WTC11 (cell line): ENCODE measurements at places on chromosomes 1 and 21.

- no peak for DNase-seq
Observed at GRCh38 chr1:28371010-28371377, 1.5 kb downstream of the PHACTR4 start.

- no peak for DNase-seq
Observed at GRCh38 chr1:97094247-97094972, 372.8 kb downstream of the PTBP2 start.

GRCh38 chr1:30039354-30040080 is 683.9 kb downstream of the MATN1 start:
- DNase-seq, result no peak

DNA sequence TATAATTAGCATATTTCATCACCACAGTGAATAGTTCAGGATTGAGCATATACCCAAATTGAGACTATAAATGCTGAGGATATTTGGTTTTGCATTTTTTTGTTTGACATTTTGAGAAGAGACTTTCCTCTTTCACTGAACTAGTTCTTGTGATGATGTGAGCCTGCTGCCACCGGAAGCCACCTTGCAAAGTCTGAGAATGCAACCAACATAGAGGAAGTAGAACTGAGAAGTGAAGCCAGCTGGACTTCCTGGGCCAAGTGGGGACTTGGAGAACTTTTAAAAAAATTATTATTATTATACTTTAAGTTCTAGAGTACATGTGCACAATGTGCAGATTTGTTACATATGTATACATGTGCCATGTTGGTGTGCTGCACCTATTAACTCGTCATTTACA is 102.3 kb downstream of the RPE65 start:
- no peak for DNase-seq

GRCh38 chr1:197145446-197146024 is 934 bp downstream of the ASPM start:
- DNase-seq, result no peak

DNA sequence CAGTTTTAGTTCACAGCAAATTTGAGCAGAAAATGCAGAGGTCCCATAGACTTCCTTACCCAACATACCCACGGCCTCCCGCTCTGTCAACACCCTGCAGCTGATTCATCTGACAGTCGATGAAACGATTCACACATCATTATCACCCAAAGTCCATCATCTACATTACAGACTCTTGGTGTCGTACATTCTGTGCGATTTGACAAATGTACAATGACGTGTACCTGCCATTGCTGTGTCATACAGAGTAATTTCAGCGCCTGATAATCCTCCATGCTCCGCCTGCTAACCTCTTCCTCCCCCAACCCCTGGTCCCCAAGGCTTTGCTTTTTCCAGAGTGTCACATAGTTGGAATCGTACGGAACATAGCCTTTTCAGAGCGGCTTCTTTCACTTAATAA is 94.7 kb upstream of the SLC25A33 start:
- DNase-seq, result no peak

GRCh38 chr1:4481451-4481850 is 173.0 kb upstream of the AJAP1 start:
- no peak for DNase-seq

DNA sequence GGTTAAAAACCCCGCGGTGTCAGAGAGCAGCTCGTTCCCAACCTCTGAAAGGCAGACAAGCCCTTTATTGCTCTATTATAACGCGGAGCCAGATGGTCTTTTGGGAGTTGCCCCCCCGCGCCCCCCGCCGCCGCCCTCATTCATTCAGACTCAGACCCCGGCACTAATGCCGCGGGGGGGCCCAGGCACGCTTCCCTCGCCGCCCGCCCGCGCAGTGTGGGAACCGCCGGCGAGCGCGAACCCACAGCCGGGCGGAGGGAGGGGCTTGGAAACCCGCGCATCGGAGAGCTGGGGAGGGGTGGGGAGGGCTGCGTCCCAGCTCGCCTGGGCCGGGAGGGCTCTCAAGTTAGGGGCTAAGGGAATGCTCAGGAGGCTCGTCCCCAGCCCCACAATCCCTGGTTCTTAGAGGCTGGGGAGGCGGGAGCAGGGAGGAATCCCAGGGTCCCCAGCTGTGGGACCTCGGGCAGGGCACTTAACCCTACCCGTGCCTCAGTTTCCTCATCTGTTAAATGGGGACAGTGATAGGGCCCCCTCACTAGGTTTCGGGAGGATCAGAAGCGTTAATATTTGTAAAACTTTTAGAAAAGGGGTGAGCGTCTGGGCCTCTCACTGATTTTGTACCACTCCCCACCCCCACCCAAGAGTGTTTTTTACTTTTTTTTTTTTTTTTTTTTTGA is 10.9 kb upstream of the HES5 start:
- DNase-seq, result peak; percentile 49

DNA sequence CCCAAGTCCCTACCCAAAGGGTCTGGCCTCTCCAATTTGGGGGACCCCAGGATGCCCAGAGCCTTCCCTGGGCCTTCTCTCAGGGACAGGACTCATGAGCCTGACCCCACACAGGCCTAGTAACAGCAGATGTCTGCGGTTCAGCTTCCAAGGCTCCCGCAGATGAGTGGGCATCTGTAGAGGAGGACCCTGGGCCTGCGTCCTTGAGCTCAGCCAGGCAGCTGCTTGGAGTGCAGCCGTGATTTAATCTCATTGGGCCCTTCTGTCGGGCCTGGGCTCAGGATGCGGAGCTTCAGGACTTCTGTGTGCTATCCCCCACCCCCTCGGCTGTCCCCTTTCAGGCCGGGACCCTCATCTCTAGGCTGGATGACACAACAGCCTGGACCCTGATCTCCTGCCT is 35.4 kb downstream of the IGSF21 start:
- no peak for DNase-seq

DNA sequence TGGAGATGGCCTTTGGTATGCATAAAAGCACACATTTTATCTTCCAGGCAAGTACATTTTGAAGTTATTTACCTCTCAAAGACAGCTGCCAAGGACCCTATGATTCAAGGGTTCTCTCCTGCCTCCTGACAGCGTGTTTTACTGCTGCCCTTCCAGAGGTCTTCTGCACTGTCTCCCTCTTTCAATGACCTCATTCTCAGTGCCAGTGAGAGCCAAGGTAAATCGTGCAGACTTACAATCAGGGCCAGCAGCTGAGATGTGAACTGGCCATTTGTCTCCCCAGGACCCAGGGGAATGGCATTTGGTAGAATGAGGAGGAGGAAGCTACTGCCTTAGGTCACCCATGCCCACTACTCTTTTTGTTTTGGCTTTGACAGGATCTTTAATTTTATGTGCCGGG is 84.2 kb upstream of the FGGY start:
- DNase-seq, result no peak

DNA sequence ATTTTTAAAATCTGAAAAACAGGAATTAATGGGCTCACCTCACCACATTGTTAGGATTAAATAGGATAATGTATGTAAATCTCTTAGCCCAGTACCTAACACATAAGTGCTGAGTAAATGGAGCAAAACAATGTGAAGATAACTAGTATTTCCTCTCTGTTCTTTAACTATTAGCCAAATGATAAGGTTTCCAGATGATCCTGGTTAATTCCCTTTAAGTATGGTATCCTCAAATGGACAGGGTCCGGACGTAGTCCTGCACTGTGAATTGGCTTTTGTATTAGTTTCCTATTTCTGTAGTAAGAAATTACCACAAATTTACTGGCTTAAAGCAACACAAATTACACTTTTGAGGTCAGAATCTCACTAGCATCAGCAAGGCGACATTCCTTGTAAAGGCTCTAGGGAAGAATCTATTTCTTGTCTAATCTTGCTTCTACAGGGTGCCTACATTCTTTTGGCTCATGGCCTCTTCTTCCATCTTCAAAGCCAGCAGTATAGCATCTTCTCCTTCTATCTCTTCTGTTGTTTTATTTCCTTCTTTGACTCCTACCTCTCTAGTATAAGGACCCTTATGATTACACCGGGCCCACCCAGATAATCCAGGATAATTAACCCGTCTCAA is 17.1 kb downstream of the SCAF4 start:
- no peak for DNase-seq

- DNase-seq, result no peak
Observed at GRCh38 chr1:205739348-205740160, 10.4 kb downstream of the NUCKS1 start.

DNA sequence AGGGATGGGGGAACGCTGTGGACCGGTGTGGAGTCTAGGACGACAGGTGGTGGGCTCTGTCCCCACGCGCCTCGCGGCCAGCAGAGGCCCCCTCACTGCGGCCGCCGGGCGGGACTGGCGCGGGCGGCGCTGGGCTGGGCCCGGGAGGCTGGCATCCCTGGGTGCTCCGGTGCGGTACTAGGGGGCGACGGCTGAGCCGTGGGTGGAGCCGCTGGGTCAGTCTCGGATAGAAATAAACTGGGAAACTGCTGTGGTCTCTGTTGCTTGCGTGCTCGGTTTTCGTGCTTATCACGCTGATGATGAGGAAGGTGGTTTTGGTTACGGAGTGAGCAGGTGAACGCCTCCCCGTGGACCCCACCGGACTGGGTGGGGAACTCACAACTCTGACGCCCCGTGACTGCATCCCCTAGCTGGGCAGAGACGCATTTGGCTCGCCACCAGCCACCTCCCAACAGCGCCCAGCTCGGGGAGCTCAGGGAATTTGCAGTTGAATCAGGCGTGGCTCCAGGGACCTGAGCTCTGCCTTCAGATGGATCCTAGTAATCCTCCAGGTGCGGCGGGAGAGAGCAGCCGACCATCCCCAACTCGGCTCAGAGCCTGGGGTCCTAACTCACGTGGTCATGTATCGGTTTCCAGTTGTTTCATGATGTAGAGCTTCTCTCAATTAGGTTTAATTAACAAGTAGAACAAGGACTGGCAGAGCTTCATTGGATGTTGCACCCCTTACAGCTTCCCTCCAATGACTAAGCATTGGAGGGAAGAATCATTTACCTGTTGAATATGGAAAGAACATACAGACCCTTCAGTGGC is 32.1 kb downstream of the HSD17B7 start:
- peak; percentile 72 for DNase-seq
